ENCODE measurements at places on chromosomes 6 and 20. TPM values are rescaled to one million over a fixed set of nuclear protein-coding genes. Genes with fewer than 3 reads are reported as not detected.

DNA sequence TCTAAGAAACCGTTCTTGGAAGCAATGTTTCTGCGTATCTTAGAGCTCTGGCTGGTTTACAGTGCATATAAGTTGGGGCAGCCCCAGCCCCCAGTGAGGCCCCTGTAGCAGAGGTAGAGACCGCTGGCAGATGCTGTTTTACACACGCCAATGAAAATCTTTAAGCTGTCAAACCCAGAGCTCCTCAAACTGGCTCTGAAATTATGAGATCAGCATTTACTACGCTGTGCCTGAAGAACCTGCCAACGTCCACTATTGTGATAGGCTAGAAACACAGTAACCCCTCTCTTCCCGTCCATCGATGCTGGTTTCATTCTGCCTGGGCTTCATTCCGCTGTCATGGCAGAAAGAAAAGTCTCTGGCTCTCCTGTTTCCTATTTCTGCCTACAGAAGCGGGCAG, 160.6 kb downstream of the SMOC2 start:
- no peak for DNase-seq

GRCh38 chr6:63558278-63558677, 14.0 kb upstream of the LOC128125822 start:
- no peak for DNase-seq

The OPN5 gene
- 0.09 TPM for total RNA-seq

GRCh38 chr6:340186-340955, 48.1 kb downstream of the DUSP22 start:
- no peak for DNase-seq

- no peak for DNase-seq
Observed at GRCh38 chr20:51542033-51542570, 417 bp downstream of the NFATC2 start.

GRCh38 chr6:141848029-141848890, 284.5 kb upstream of the GJE1 start:
- no peak for DNase-seq

The HLA-DMB gene
- total RNA-seq: 1.8 TPM

GRCh38 chr20:24633521-24633920, 164.1 kb downstream of the SYNDIG1 start:
- DNase-seq: no peak

The LTA gene
- total RNA-seq: not detected
